Cardiac muscle cell (in vitro differentiated cells and primary cell): ENCODE measurements at places on chromosomes 3 and 15.

- no peak for DNase-seq
These were observed 3.1 kb downstream of the HGD start for GRCh38 chr3:120678984-120679383.

DNA sequence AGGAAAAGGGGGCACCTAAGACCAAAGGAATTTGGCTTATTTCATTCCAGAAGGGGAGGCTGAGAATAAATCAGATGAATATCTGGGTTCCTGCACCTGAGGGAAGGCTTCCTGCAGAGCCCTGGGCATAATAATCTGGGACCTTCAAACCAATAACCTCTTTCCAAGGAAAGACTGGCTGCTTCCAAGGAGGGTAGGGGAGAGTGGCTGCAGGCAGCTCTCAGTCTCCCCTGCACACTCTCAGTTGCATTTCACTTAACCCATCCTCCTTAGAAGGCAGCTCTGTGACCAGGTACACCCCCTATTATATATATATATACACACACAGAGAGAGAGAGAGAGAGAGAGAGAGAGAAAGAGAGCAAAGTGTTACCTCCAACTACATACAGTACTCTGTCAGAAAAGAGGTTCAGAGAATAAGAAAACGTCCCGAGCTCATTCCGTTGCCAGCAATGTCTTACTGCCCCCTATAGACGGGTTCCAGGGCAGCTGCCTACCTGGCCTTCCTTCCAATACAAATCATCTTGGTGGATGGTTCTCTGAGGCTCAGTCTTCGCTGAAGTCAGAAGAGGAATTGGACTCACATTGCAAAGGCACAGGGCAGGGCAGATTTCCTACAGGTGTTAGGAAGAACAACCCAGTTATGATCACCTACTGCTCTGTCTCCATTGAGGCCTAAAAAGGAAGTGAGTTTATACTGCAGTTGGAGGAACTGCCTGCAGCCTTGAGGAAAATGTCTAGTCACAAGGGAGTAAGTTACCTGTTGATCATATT is 26.1 kb downstream of the CAPN3 start:
- DNase-seq: peak; percentile 81

DNA sequence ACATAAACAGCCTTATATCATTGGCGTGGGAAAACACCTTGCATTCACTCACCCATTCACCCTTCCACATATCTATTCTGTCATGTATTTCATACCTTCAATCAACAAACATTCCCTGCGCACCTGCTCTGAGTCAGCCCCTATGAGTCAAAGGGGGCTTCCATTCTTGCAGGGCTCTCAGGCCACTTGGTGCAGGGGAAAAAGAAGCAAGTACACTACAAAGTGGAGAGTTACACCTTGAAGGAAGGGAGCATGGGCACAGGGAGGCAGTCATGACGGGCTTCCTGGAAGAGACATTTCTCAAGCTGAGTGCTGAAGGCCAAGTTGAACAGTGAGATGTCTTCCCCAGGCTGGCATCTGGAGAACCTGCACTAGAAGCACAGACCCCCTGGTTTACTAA is 4.6 kb upstream of the AMOTL2 start:
- no peak for DNase-seq

GRCh38 chr15:73607405-73607804 is 25.8 kb downstream of the NPTN start:
- no peak for DNase-seq

- no peak for DNase-seq
These were observed 204.1 kb upstream of the TBL1XR1 start for GRCh38 chr3:177401375-177401774.

- peak; percentile 19 for DNase-seq
These were observed 54.5 kb downstream of the ATR start for GRCh38 chr3:142523921-142524566.

DNA sequence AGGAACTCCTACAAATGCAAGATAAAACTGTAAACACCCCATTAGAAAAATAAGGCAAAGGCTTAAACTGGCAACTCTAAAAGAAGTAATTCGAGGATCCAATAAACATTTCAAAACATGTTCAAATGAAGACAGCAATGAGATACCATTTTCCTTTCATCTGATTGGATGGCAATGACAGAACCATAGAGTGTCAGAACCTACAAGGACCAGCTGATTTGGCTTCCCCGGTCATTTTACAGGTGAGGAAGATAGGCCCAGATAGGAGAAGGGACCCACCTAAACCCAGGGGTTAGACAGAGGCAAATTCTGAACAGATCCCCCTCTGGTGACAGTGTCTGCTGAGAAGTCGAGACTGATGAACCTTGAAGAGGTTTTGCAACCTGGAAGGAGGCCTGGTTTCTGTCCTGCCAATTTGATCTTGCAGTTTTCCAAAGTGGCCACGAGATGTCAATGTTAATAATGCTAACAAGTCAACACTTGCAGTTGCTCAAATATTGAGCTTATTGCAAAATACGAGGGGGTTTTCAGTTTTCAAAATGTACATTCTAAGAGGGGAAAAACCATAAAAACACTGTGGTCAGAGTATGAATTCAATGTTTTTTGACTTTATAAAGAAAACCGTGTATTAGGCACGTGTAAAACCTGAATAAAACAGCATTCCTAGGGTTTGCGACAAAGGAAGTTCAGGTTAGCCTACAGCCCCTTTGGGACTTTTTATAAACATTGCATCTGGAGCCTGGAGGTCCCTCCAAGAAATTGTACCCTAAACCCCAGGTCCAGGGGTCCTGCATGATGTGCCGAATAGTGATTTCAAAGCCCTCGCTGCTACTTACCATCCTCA is 21.5 kb downstream of the CFAP161 start:
- DNase-seq: peak; percentile 50

GRCh38 chr15:57283774-57284503 is 92.4 kb upstream of the CGNL1 start:
- DNase-seq: no peak

GRCh38 chr15:39273717-39274411 is 307.0 kb upstream of the THBS1 start:
- DNase-seq: no peak

GRCh38 chr15:93286446-93286845 is 197.4 kb upstream of the RGMA start:
- DNase-seq: no peak

- DNase-seq: no peak
These were observed 16.9 kb upstream of the FAM3D start for GRCh38 chr3:58683466-58683865.

GRCh38 chr15:82108489-82109078 is 62.8 kb upstream of the MEX3B start:
- DNase-seq: peak; percentile 61

DNA sequence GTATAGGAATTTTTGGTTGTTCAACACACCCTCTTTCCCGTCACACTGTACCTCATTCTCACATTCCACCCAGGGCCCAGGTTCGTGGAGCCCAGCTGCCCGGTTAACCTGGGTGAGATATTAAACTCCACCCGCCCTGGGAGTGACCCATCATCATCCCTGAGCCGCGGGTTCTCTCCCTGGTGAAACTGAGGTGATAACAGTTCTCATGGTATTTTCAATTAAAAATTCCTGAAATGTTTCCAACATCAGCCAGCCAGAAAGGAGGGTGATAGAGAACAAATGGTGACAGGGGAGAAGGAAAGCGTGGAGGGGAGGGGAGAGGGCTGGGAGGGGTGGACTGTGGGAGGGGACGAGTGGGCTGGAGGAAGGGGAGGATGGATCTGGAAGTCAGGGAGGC is 148.8 kb downstream of the ALDH1A2 start:
- peak; percentile 35 for DNase-seq

DNA sequence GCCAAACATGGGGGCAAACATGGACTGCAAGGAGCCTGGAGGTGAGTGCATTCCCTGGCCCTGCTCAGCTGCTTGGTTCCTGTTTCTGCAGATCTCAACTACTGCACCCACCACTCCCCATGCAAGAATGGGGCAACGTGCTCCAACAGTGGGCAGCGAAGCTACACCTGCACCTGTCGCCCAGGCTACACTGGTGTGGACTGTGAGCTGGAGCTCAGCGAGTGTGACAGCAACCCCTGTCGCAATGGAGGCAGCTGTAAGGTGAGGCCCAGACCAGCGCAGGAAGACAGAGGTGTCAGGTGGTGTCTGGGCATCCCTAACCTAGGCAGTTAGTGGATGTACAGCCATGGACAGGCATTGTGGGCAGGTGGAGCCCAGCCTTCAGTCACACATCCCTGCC is 5.3 kb downstream of the DLL4 start:
- no peak for DNase-seq

DNA sequence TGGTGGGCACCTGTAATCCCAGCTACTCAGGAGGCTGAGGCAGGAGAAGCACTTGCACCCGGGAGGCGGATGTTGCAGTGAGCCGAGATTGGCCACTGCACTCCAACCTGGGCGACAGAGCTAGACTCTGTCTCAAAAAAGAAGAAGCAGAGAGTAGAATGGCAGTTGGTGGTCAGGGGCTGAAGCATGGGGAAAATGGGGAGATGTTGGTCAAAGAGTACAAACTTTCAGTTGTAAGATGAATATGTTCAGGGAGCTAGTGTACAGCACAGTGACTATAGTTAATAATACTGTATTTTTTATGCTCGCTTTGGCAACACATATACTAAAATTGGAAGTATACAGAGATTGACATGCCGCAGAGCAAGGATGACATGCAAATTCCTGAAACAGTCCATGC is 41.5 kb downstream of the PCNP start:
- DNase-seq: no peak

DNA sequence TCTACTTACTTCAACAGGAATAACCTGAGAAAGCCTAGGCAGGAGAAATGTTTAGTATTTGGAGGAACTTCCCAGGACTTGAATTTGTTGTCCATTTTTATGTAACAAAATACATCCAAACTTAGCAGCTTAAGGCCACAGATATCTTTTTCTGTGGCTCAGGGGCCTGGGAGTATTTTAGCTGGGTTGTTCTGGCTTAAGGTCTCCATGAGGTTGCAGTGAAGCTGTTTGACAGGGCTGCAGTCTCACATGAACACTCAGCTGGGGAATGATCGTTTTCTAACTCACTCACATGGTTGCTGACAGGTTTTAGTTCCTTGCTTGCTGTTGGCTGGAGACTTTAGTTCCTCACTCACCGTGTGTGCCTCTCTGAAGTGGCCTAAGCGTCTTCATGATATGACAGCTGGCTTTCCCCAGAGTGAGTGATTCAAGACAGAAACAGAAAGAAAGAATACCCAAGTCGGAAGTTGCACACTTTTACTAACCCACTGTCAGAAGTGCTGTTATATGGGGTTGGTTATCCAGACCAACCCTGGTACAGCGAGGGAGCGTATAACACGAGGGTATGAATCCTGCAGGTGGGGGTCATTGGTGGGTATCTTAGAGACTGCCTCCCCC is 229.7 kb upstream of the TBL1XR1 start:
- no peak for DNase-seq
